ENCODE measurements at places on chromosomes 7 and 10. TPM values are rescaled to one million over a fixed set of nuclear protein-coding genes. Genes with fewer than 3 reads are reported as not detected.

The CYP3A7 gene
- total RNA-seq: 0.21 TPM

DNA sequence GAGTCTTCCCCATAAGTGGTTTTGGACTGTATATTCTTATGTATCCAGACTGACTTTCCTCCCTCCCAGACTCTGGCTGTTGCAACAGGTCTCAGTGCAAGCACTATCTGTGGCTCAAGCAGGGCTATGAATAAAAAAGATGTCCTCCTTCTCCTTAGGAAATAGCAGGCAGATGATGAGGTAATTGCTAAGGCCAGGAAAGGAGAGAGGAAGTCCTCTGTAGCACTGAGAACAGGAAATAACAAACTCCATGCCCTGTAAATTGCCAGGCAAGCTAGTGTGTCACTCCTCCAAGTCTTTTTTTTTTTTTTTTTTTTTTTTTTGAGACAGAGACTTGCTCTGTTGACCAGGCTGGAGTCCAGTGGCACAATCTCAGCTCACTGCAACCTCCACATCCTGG lies 900.1 kb downstream of the TYW1 start:
- DNase-seq: no peak

- DNase-seq: no peak
Measured at GRCh38 chr7:156675721-156676120, 35.1 kb downstream of the RNF32 start.

The TAF3 gene
- total RNA-seq: 3.0 TPM

The SPDYE16 gene
- 0.72 TPM for total RNA-seq

- no peak for DNase-seq
Measured at GRCh38 chr7:98085674-98086073, 21.0 kb upstream of the LMTK2 start.

GRCh38 chr10:59012839-59013238 lies 163.6 kb upstream of the PHYHIPL start:
- DNase-seq: no peak

DNA sequence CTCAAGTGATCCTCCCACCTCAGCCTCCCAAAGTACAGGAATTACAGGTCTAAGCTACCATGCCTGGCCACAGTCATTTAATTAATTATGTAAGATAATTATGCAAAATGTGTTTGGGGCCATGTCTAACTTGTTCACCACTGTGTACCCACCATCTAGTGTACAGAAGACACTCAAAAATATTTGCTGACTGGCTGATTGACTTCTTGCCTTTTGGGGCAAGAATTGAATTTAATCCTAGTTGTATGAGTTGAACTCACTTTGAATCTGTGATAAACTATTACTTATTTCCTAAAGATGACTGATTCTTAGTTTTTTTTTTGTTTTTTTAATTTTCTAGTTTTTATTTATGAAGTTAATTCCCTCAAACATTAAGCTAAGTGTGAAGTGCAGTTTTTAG lies 15.8 kb upstream of the ZC3HAV1L start:
- no peak for DNase-seq

GRCh38 chr7:41566581-41566980 lies 136.3 kb downstream of the INHBA start:
- no peak for DNase-seq

DNA sequence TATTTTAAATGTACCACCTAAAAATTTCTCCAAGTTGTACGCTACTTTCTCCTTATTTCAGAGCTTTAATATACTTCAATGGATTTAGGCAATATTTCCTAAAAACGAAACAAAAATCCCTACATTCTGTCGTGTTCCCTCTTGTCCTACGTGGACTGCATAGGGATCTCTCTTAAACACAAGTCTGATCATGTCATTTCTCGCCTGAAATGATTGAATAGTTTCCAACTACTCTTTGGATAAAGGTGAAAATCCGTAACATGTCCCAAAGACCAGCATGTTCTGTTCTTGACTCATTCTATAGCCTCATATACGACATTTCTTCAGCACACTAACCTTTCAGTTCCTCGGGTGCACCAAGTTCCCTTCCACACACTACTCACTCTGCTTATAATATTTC lies 17.7 kb upstream of the TPK1 start:
- DNase-seq: no peak

DNA sequence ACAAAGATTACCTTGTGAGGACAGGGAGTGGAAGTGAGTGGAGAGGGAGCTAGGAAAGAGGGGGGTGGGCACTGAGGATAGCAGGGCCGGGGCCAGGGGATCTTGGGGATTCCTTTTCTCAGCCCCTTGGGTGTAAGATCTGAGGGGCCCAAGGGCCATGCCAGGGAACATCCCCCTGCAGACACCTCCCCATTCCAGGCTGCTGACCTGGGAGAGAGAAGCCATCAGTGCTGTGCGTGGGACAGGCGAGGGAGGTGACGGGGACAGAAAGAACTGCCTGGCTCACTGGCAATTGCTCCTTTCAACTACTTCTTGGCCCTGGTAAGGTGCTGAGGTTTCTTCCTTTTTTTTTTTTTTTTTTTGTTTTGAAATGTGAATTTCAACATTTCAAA lies 12.0 kb upstream of the BTBD16 start:
- no peak for DNase-seq

GRCh38 chr7:51785171-51785570 lies 468.6 kb upstream of the COBL start:
- no peak for DNase-seq

DNA sequence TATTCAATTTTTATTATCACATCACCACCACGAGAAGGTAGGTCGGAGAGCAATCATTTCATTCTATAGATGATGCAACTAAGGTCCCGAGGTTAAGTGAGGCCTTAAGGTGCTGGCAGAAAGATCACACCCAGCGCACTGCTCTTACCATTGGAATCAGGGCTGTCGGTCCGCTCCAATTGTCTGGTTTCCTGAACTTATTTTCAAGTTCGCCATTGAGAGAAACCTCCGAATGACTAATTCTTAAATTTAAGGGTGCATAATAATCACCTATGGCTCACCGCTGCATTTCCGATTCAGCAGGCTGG lies 625 bp upstream of the GSTO2 start:
- DNase-seq: no peak

DNA sequence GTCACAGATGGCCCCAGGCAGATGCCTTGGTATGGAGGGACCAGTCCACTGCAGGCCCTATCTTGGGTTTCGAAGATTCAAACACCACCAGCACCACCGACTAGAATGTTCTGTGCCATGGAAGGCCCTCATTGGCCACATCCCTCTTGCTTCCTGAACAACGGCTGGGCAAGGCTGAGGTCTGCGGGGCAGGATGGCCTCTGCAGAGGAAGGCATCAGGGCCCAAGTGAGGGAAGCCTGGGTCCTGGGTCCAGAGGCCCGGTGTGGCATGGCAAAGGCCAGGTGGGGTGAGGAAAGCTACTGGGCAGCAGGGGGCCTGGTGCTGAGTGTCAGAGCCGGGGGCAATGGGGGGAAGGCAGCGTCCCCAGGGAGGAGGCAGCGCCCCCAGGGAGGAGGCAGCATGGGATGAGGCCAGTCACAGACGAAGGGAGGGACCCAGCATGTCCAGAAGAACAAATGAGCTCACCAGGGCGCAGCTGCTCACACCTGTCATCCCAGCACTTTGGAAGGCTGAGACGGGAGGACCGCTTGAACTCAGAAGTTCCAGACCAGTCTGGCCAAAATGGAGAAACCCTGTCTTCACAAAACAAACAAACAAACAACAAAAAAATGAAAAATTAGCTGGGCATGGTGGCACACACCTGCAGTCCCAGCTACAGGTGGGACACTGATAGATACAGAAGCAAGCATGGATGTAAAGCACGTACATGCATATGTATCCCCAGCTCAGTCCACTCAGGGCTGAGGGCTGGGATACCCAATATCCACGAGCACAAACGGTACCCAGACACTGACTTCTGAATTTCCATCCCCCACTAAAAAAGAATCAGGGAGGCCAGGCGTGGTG lies 64.4 kb downstream of the PROSER2 start:
- DNase-seq: no peak

DNA sequence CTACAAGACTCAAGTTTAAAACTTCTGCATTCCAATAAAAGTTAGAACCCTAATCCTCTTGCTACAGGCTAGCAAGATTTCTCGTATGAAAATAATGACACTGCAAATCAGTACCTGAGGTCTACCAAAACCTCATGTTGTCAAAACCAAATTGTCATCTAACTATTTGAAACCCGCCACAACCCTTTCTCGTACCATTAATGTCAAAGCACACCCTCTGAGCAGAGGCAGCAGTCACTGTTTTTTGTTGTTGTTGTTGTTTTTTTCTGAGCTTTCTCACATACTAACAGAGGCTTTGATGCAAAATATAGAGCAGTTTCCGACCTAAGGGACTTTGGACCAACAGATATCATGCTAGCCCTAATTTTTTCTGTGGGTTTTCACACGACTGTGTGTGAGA lies 563.9 kb upstream of the C7orf33 start:
- DNase-seq: no peak

The VGF gene
- not detected for total RNA-seq

GRCh38 chr7:41917-42565 lies 150.3 kb upstream of the FAM20C start:
- no peak for DNase-seq

GRCh38 chr10:35639021-35639727 lies 2.9 kb downstream of the FZD8 start:
- DNase-seq: peak; percentile 19

DNA sequence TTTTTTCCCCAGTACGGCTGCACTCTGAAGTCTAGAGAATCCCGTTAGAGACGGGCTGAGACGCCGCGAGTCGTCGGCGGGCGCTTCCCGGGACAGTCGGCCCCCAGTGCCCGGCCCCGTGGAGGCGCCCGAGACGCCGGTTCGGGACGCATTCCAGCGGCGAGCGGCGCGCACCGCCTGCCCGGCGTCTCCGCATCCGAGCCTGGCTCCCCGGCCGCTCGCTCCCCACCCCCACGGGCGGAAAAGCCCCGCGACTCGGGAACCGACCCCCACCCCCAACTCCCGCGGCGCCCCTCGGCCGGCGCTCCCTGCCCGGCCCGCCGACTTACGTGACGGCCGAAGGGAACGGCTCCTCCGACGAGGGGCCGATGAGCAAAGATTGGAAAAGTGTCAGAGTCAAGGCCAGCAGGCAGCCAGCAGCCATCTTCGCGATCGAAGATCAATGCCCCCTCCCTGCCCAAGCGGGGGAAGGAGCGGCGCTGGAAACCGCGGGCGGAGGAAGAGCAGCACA lies 486 bp downstream of the CACNA2D1 start:
- DNase-seq: no peak

The BUB3 gene
- 94.6 TPM for total RNA-seq

The PYROXD2 gene
- 4.5 TPM for total RNA-seq

DNA sequence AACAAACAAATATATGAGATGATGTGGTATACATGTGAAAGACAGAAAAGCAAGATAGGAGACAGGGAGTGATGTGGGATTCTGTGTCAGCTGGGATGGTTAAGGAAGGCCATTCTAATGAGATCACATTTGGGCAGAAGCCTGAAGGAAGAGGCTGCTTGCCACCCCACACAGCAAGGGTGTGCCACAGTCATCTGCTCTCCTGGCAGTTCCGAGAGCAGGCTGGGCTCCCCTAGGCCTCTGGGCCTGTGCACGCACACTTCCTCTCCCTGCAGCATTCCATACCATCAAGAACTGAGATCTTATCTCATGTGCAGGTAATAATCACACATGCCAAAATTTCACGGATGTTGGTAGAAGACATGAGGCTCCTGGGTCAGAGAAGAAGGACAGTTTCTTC lies 43.1 kb downstream of the SYPL1 start:
- DNase-seq: peak; percentile 38

The TAS2R41 gene
- 0.31 TPM for total RNA-seq

All from tongue (tissue), 3 donors.